NCI-H2081 (cell line): ENCODE measurements at places on chromosomes 2 and 18.

DNA sequence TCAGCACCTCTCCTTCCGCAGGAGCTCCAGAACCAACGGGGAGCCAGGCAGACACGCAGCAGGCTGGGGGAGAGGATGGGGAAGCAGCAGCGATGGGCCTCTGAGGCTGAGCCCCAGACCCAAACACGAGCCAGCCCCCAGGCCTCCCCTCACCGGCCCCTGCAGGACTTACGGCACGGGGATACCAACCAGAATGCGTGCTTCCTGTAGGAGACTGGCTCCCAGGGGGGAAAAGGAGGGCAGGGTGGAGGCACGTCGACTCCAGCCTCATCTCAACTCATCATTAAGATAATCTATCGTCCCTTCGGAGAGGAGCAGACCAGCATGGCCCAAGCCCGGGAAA, 495.1 kb upstream of the MYT1L start:
- no peak for DNase-seq

DNA sequence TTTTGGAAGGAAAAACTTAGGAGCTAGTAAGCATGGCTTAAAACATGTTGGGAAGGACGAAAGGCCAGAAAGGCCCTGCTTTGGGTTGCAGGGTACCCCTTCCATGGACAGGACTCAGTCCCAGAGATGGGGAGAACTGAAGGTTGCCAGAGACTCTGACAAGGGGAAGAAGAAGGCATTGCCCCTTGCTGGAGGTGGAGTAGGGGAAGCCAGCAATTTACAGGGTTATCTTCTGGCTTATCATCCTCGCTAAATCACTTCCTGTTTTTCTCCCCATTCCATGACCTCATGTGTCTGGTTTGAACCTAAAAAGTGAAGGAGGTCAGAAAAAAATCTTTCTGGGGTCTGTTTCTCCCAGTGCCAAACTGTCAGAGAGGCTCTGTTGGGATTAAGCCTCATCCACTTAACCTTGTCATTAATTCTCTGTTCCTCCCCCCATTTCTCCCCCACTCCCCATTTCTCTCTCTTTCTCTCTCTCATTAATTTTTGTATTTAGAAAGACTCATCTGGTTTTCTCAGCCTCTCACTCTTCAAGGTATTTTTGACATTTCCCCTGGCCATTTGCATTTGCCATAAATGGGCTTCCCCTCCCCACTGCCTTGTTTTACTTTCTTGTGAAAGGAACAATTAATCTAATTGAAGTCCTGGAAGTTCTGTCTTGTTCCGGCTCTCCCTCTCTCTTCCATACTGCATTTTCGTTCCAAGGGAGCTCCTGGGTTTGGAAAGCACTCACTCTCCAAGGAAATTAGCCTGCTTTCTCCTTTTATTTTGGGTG, 17.4 kb downstream of the NRP2 start:
- no peak for DNase-seq

GRCh38 chr2:201407265-201407664, 44.0 kb downstream of the TRAK2 start:
- no peak for DNase-seq

- DNase-seq, result no peak
Observed at GRCh38 chr18:7921938-7922587, 354.9 kb downstream of the PTPRM start.

DNA sequence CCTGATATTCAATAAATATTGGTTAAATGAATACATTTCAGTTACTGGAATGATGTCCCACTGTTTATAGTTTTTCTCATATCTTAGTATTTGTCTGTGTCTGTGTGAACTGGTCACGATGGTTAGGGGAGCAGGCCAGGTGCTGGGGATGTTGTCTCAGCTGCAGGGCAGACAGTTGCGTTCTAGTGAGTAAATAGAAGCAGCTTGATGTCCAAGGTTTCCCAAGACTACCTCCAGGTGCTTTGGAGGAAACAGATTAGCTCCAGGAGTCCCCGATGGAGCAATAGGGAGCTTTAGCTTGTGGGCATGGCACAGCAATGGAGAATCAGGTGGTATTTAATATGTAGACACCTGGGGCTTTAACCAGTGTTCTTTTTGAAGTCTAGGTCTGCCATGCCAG, 75.5 kb downstream of the GULP1 start:
- DNase-seq, result peak; percentile 81

DNA sequence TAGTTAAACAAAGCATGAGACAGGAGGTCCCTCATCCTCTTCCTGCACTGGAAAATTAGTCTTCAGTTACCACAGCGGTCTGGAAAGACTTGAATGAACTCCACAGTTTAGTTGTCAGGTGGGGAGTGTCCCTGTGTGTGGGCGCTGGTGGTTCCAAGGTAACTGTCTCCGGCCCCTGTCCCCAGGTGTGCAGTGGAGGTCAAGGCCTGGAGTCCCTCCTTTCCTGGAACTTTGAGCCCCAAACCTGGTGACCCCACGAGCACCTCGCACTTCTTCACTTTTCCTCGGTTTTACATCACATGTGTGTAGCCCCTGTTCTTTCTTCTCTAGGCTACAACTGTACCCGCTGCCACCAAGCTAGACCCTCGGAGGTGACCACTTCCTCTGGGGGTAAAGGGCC, 28.0 kb upstream of the INHBB start:
- no peak for DNase-seq

GRCh38 chr2:40178171-40178778, 273.6 kb downstream of the SLC8A1 start:
- DNase-seq, result no peak

DNA sequence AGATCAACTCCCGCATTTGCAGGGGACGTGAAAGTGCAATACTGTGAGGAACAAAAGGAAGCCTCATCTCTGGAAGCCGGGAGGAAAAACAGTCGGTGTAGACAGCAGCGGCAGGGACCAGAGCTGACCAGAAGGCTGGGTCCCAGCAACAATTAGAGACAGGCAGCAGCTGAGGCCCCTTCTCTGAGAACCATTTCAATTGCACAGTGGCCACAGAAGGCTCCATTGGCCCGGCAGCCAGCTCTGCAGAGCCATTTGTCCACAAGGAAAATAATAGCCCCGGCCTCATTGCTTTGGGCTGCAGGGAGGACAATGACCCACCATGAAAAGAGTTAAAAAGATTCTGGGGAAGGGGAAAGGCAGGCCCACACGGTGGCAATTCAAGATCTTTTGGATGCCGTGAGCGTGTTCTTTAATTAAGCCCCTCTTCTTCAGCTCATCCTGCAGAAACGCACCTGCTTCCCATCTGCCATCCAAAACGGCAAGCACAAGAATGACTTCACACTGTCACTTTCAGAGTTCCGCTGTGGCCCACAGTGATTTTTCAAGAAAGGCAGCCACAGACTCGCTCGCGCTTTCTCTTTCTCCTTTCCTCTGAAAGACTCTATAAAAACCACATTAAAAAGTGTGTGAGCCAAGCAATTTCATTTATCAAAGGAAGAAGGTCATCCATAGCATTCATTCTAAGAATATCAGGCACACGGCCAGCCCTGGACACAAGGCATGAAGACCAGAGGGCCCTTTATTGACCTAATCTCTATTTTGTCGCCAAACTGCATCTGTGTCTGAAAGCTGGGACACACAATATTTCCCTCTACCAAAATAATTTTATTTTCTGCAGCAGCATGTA, 293.6 kb downstream of the SOX11 start:
- DNase-seq, result no peak

DNA sequence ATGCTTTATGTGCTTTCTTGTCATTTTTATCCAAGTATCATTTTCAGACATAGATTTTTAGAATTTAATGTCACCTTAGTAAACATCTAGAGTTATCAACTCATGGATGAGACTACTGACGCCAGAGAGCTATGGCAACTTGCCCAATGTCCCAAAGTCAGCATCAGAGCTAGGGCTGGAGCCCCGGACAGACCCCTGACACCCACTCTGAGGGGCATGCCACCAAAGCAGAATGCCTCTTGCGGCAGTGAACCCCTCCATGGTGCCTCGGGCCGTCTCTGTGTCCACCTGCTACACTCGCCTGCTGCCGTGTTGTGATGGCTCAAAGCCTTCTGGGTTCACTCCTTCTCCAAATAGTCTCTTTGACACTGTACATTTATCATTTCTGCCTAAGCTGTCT, 5.4 kb downstream of the SIGLEC15 start:
- DNase-seq, result no peak

- no peak for DNase-seq
Observed at GRCh38 chr2:8432706-8433336, 249.0 kb upstream of the ID2 start.

DNA sequence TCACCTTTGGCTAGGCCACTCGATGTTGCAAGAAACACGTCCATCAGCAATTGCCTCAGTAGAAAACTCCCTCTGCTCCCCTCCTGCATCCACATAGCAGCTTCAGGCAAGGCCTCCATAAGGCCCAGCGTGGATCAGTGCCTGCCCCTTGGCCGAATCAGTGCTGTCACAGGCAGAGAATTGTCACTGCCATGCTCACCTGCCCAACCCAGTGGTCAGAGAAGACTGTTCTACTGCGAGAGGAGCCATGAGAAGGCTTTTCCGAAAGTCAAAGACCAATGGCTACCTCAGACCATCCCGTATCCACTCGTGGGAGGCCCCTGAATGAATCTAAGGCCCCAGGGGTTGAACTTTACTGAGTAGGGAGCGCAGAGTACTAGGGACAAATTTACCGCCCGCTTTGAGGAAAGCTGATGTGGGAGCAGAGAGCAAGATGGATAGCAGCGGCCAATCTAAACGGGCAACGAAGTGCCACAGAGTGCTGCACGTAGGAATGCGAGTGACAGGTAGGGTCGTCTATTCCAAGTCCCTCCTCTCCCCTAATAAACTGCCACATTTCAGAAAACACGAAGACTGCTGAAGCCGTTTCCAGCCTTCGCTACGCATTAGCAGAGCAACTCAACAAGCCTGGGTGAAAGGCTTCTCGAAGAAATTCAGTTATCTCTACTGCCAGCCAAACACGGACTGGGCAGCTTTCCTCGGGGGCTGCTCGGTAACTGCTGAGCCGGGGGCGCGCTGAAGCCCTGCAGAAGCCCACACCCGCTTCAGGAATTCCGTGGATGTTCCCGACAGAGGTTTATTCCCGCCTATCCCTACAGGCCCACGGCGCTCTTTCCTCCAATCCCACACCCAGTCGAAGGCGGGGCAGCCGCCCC, 968 bp upstream of the RALBP1 start:
- peak; percentile 75 for DNase-seq

GRCh38 chr2:160379399-160379798, 114.2 kb downstream of the RBMS1 start:
- no peak for DNase-seq

GRCh38 chr2:152477347-152478092, 142.5 kb downstream of the FMNL2 start:
- no peak for DNase-seq

- DNase-seq, result no peak
Observed at GRCh38 chr2:8522687-8523086, 159.2 kb upstream of the ID2 start.

GRCh38 chr2:236133410-236134012, 34.7 kb downstream of the GBX2 start:
- no peak for DNase-seq

DNA sequence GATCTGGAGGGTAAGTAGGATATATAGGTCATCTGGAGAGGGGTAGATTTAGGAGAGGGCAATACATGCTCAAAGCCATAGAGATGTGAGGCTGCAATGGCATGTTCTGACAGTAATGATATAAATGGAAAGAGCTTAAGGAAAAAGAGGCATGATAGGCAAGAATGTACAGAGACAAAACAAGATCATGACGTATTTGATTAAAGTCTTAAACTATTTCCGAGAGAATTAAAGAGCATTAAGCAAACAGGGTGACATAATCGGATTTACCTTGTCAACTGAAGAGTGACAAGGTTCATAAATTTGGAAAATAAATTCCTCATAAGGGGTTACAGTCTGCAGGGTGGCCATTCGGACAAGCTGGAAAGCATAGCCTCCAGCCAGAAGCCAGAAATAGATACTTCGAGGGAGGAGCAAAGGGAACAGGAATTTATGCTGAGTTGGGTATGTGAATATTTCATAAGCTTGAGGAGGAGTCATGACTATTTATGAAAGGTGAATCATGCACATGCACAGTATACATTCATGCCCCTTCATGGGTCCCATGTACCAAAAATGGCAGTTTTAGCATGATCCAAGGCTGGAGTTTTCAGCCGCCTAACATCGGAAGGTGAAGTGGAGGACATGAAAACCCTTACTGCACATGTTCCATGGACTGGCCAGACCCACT, 396.2 kb upstream of the VWC2L start:
- no peak for DNase-seq

DNA sequence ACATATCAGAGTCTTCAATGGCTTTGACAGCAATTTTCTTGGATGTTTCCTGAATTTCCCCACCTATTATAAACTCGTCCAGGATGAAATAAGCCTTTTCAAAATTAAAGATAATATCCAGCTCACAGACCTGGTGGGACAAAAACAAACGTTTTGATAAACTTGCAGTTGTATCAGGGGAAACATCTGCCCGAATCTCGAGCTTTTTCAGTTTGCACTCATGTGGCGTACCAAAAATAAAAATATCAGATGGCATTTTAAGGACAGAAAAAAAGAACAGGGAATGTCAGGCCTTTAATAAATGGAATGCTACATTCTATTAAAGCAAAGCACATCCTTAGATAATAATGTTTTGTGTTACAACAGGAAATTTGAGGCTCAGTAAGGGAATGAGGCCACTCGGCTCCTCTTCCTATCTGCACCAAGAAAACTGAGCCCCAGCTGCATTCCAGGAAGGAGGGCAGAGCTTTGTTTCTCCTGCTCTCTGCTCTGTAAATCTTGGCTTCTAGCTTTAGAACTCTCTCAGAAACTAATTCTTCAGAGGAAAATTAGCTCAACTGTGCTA, 72.1 kb downstream of the AP1S3 start:
- DNase-seq, result no peak
